ENCODE measurements at places on chromosomes 1 and 21.

DNA sequence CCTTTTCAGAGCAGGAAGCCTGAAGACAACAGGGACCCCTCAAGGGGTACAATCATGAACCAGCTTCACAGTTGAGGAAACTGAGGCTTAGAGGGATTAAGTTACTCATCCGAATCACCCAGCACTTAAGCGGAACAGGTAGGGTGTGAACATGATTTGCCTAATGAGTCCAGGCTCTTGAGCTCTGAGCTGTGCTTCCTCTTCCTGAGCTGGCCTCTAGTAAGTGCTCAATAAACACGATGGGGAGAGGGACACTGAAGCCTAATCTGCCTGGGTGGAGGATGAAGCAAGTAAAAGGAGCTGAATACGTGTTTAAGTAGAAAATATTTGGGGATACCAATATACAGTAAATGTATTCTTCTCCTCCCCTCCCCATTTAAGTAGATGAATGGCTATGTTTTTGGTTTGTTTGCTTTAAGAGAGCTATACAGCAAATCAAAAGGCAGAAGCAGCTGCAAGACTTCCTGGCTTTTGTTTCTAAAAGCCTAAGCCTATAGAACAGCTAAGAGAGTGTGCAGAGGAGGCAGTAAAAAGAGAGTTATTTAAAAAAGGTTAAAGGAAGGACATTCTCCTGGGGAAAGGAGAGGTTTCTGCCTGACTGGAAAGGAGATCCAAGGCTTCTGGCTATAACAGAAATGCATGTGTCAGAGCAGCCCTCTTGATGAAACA, 20.5 kb downstream of the STPG1 start:
- DNase-seq: no peak

DNA sequence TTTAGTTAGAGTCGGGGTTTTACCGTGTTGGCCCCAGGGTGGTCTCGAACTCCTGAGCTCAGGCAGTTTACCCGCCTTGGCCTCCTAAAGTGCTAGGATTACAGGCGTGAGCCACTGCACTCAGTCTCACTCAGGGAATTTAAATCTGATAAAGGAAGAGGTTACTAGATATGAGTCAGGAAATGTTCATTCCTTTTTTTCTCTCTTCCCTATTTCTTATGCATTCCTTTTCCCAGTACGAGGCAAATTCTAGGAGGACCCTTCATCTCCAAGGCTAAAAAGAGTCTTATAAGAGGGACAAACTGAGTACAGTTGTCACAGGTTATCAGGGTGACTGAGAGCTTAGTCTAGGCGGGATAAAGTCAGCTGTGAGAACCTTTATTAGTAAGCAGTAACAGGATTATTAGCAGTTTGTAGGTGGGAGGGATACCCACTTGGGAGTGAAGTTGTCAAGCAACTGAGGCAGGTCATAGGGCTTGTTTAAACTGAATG, 9.1 kb downstream of the MACF1 start:
- DNase-seq: no peak

DNA sequence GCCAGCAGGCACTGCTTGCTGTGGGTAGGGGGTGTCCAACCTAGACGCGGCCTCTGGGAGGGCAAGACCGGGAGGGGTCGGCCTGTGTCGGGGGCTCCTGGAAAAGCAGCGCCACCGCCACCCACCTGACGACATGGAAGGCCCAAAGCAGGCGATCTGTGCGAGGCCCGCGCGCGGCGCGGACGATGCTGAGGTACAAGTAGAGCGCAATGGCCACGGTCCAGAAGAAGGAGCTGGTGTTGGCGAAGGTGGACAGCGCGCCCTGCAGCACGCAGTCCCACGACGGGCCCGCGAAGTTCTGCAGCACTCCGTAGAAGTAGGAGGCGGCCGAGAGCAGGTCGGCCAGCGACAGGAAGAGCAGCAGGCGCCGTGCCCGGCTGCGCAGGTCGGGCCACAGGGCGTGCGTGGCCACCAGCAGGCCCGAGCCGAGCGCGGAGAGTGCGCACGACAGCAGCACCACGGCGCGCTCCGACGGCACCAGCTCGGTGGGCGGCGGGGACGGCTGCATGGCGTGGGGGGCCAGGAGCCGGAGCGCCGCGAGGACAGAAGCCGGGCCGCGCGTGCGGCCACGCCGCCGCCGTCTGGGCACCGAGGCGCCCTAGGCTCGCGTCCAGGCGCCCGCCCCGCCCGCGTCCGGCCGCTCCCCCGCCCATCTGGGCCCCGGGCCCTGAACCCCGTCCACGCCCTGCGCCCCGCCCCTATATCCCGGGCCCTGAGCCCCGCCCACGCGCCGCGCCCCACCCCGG, at the start of gene GPR157:
Gene GPR157 (minus strand): TSS at position 583 of the 746 bp plus-strand sequence. CDS start 75 bp downstream, at position 508.
- peak; percentile 42 for DNase-seq

DNA sequence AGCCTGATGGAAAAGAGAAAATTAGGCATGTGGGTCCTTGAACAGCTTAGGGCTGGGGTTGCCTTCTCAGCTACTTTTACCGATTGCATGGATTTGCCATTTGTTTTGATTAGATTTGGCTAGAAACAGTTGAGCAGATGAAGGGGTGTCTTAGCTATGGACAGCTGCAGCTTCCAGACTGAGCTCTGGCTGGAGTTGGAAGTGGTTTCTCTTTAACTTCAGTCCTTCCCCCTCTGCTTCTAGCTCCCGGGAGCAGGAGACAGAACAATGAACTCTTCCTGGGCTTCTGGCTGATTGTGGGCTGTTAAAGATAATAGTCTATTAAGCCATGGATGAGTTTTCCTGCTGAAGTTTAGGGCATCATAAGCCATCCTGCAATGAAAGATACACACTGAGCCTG, 50.7 kb downstream of the UBE2T start:
- no peak for DNase-seq

GRCh38 chr1:1846386-1846918, 44.4 kb downstream of the GNB1 start:
- no peak for DNase-seq

- DNase-seq: no peak
These were observed 28.0 kb upstream of the USP25 start for GRCh38 chr21:15701830-15702229.

DNA sequence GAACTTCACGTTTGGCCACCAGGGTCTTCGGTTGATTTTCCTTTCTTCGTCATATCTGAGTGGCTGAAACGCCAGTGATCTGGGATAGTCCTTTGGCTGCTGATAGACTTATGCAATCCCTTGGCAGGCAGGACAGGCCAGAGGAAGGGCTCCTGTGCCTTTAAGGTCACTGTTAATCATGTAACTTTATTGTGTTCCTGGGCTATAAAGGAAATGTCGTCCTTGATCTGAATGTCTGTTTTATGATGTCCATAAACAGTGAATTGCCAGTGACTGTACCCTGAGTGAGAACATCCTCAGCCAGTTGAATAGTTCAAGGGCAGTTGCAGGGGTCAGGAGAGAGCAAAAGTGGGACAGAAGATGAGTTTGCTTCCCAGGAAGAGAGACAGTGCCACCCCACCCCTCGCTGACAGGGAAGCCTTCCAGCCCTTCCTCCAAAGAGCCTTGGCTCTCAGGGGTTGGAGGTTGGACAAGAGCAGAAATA, 68.0 kb downstream of the PDE9A start:
- no peak for DNase-seq

GRCh38 chr1:8343044-8343443, 25.1 kb downstream of the SLC45A1 start:
- no peak for DNase-seq

DNA sequence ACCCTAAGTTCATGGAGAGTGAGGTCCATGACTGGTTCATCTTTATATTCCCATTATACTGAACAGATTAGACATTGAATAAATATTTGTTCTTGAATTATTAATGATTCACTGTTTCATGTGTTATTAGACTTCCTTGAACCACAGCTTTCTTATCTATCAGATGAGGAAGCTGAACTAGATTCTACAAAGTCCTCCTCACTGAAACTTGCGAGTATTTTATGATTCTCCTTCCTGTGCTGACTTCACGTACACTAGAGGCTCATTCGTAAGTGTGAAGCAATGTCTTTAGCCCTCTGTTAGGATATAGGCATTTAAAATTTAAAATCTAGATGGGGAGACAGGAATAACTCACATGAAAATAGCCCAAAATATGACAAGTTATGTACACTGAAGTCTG, 95.6 kb upstream of the IRF2BP2 start:
- no peak for DNase-seq

- DNase-seq: no peak
These were observed 708.1 kb downstream of the PTPRU start for GRCh38 chr1:29944253-29944905.

GRCh38 chr1:21594935-21595897, 73.9 kb downstream of the RAP1GAP start:
- DNase-seq: no peak

DNA sequence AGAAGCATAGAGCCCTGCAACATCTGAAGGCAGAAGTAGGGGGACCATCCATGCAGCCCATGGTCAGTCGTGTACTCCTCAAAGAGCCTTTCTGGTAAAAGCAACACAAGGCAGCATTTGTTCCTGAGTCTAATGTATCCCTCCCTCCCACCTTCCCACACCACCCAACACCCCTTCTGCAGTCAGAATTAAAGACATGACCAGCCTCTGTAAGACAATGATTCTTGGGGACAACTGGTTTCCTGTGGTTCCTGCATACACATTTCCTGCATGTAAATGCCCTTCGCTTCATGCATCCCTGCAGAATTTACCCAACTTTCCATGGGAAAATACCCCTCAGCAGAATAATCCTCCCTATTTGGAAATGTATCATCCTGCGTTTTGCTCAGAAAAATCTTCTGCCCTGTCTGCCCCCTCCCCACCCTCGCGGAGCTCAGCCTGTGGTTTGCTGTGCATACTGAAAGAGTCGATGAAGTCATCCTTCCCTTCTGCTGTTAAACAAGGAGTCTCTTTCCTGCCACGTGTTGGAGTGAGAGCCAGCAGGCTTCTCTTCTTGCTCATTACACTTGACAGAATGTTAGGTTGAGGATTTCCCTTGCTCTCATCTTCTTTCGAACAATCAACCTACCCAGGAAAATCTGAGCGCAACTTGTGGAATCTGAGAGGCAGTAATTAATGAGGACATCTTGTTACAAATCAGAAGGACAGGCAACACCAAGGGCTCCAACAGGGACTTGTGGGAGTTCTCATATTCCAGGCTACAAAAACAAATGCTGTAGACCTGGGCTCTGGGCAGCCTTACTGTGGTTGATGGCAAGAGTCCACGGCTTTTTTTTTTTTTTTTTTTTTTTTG, 4.7 kb downstream of the TNN start:
- DNase-seq: no peak

- no peak for DNase-seq
These were observed 14.3 kb downstream of the SAMSN1 start for GRCh38 chr21:14531757-14532316.

DNA sequence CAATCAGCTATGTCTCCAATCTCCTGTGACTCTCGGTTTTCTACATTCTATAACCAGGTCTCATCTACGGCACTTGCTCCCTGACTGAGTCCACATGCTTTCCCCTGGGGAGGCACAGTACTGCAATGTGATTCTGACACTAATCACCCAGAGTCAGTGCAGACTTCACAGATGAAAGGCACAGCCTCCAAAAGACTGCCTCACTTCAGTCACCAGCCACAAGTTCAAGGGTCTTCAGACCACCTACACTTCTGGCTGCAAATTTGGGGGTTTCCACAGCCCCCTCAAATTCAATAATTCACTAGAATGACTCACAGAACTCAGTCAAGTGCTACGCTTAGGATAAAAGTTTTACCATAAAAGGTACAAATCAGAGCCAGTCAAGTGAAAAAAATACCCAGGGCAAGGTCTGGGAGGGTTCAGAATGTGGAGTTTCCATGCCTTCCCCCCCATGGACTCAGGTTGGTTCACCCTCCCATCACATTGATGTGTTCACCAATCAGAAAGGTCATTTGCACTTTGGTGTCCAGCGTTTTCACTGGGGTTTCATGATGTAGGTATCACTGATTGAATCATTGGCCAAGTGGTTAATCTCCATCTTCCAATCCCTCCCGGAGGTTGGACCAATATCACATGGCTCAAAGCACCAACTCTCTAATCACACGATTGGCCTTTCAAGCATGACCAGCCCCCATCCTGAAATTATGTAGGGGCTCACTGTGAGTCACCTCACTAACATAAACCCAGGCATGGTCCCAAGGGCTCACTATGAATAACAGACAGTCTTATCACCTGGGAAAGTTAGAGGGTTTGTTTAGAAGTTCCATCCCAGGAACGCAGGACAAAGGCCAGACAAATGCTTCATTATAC, 182.9 kb upstream of the CAMK1G start:
- DNase-seq: no peak

DNA sequence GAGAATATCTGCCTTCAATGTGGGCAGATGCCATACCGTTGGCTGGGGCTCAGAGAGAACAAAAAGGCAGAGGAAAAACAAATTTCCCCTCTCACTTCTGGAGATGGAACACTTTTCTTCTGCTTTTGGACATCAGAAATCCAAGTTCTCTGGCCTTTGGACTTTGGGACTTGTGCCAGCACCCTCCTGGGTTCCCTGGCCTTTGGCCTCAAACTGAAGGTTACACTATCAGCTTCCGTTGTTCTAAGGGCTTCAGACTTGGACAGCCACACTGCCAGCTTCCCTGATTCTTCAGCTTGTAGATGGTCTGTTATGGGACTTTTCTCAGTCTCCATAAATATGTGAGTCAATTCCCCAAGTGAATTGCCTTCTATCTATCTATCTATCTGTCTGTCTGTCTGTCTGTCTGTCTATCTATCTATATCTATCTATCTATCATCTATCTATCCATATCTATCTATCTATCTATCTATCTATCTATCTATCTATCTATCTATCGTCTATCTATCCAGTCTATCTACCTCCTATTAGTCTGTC, 778.1 kb upstream of the TMPRSS15 start:
- DNase-seq: no peak

- no peak for DNase-seq
These were observed 1.8 kb downstream of the CAP1 start for GRCh38 chr1:40042341-40042740.

GRCh38 chr1:39573736-39574624, 2.6 kb downstream of the PABPC4 start:
- no peak for DNase-seq

- DNase-seq: no peak
These were observed 1.5 kb downstream of the CACNA1E start for GRCh38 chr1:181484821-181485220.

DNA sequence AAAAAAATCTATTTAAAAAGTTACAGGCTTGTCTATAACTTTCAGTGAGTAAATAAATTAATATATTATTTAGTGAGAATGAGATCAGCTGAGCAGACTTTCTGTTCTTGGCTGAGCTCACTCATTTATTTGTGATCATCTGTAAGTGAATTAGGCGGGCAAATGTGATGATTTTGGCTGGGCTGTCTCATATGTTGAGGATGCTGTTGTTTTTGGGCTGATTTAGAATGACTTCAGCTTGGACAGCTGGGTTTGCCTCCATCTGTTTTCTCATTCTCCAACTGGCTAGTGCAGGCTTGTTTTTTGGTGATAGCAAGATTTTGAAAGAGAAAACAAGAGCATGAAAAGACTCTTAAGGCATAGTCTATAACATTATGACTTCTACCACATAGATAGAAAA, 475.8 kb upstream of the OLFM3 start:
- no peak for DNase-seq

GRCh38 chr21:41345934-41346685, 15.7 kb upstream of the MX2 start:
- no peak for DNase-seq

DNA sequence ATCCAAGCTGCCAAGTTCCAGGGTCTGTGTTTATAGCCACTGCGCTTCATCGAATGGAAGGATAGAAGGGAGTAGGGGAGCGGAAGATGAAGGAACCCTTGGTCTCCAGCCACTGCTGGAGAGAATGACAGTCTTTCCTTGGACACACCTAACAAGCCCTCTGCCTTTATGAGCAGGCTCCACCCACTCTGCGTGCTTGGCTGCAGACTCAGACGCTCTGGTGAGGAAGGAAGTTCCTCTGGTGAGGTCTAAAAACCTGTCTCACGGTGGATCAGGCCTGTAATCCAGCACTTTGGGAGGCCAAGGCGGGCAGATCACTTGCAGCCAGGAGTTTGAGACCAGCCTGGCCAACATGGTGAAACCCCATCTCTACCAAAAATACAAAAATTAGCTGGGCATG, 55.4 kb downstream of the MATN1 start:
- no peak for DNase-seq

Data from CD4-positive, alpha-beta T cell treated with Interferon gamma for 1 hour (primary cell).